A549 treated with GW870086 at 1 μM for 4 hours (cell line): ENCODE measurements at places on chromosomes 7 and 10. TPM values are rescaled to one million over a fixed set of nuclear protein-coding genes. Genes with fewer than 3 reads are reported as not detected.

Gene FAM25A
- not detected in 5 replicates for total RNA-seq

Gene TMED4
- 47.7 to 55.0 TPM (median 53.9 TPM) in 5 replicates for total RNA-seq

Gene LRRC4
- total RNA-seq = not detected in 5 replicates

Gene SHH
- 0.48 to 0.96 TPM (median 0.74 TPM) in 5 replicates for total RNA-seq

Gene ADAM12
- 3.1 to 5.3 TPM (median 4.1 TPM) in 5 replicates for total RNA-seq

Gene EGFR
- 75.8 to 111 TPM (median 109 TPM) in 5 replicates for total RNA-seq

Gene SYT15B
- 2.5 to 3.9 TPM (median 2.8 TPM) in 5 replicates for total RNA-seq

Gene CCDC172
- not detected in 5 replicates for total RNA-seq

Gene HOXA6
- 0.83 to 2.2 TPM (median 1.5 TPM) in 5 replicates for total RNA-seq

Gene GIGYF1
- total RNA-seq = 11.4 to 18.2 TPM (median 17.6 TPM) in 5 replicates

Gene PRSS2
- not detected in 5 replicates for total RNA-seq

Gene RFC2
- total RNA-seq = 48.5 to 60.7 TPM (median 56.3 TPM) in 5 replicates

Gene SLC29A4
- total RNA-seq = 8.9 to 17.5 TPM (median 13.5 TPM) in 5 replicates

Gene EN2
- 0.41 to 0.99 TPM (median 0.94 TPM) in 5 replicates for total RNA-seq

Gene NUTM2E
- total RNA-seq = 0.23 to 0.87 TPM (median 0.43 TPM) in 5 replicates

Gene RPEL1
- total RNA-seq = 0.07 to 0.09 TPM in 2 of 5 replicates, not detected in the others

Gene PRF1
- total RNA-seq = 0.09 to 0.25 TPM in 2 of 5 replicates, not detected in the others

Gene SLC18A3
- total RNA-seq = not detected in 5 replicates

Gene GRM8
- total RNA-seq = not detected in 5 replicates

Gene STK31
- 0.39 to 1.1 TPM (median 0.66 TPM) in 5 replicates for total RNA-seq

Gene TFPI2
- total RNA-seq = 243 to 308 TPM (median 265 TPM) in 5 replicates

Gene PDSS1
- 14.4 to 18.8 TPM (median 15.9 TPM) in 5 replicates for total RNA-seq

Gene MRLN
- not detected in 5 replicates for total RNA-seq

Gene ITPRID1
- not detected in 5 replicates for total RNA-seq

Gene EIF4H
- total RNA-seq = 293 to 311 TPM (median 297 TPM) in 5 replicates

Gene POU6F2
- total RNA-seq = not detected in 5 replicates

Gene MEOX2
- not detected in 5 replicates for total RNA-seq

Gene TUBAL3
- total RNA-seq = 0.19 to 0.50 TPM (median 0.27 TPM) in 5 replicates

Gene C10orf143
- 0.24 to 1.1 TPM (median 0.47 TPM) in 5 replicates for total RNA-seq

Gene STRIP2
- 5.6 to 9.8 TPM (median 8.7 TPM) in 5 replicates for total RNA-seq

Gene ATP6V0A4
- total RNA-seq = 0.10 to 0.57 TPM (median 0.20 TPM) in 5 replicates

Gene CTAGE4
- not detected in 5 replicates for total RNA-seq

Gene C10orf67
- 0.05 to 0.17 TPM (median 0.08 TPM) in 3 of 5 replicates, not detected in the others for total RNA-seq

Gene ATP6V0E2
- 48.2 to 62.7 TPM (median 58.5 TPM) in 5 replicates for total RNA-seq

Gene TEX36
- total RNA-seq = not detected in 5 replicates
